GM13976 (cell line): ENCODE measurements at places on chromosomes 2 and 18.

DNA sequence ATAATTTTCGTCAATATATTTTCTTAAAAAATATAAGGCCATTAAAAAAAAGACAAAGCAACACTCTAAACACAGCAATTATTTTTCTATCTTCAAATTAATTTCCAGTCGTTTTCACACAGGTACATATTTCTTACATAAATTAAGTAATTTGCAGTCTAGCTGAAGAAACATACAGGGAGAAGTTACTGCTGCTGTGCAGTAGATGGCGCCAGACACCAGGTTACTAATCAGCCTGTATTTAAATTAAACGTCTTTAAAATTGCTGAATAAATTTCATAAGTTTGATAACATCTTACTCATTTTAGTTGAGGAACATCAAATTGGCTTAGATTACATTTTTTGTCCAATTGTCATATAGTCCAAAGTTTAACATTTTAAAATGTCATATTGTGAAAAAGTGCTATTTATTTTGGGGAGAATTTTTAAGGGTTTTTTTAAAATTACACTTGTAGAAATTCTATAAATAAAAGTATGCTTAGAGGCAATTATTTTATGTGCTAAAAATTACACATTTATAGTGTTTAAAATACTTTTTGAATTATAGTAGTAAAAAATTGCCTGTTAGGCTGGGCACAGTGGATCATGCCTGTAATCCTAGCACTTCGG, 88.4 kb downstream of the PMAIP1 start:
- peak; percentile 43 for DNase-seq

- peak; percentile 88 for DNase-seq
Observed at GRCh38 chr2:27049422-27050280, 1.8 kb upstream of the AGBL5 start.

DNA sequence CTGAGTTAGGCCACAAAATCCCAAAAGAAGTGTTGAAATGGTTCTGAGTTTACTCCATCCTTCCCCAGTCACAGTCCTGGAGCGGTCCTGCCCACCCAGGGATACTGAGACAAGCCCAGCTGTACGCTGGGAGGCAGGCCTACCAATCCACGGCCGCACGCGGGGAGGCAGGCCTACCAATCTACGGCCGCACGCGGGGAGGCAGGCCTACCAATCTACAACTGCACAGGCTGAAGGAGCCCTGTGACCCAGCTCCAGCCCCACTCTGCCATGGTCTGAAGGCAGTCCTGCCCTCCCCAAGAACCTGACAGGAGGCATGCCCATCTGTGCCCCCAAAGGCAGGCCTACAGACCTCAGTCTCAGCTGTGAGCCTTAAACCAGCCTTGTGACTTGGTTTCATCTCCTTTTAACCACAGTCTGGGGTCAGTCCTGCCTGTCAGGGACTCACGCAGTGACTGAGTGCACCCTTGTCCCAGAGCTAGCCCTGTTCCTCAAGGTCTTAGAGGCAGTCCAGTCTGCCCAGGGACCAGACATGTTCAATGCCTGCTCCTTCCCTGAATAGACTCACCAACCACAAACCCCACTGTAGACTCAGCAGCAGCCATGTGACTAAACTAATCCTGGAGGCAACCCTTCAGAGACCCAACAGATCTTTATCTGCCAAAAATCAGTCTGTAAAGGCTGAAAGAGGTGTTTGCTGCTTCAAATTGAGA, 36.8 kb downstream of the GPC1 start:
- peak; percentile 12 for DNase-seq

DNA sequence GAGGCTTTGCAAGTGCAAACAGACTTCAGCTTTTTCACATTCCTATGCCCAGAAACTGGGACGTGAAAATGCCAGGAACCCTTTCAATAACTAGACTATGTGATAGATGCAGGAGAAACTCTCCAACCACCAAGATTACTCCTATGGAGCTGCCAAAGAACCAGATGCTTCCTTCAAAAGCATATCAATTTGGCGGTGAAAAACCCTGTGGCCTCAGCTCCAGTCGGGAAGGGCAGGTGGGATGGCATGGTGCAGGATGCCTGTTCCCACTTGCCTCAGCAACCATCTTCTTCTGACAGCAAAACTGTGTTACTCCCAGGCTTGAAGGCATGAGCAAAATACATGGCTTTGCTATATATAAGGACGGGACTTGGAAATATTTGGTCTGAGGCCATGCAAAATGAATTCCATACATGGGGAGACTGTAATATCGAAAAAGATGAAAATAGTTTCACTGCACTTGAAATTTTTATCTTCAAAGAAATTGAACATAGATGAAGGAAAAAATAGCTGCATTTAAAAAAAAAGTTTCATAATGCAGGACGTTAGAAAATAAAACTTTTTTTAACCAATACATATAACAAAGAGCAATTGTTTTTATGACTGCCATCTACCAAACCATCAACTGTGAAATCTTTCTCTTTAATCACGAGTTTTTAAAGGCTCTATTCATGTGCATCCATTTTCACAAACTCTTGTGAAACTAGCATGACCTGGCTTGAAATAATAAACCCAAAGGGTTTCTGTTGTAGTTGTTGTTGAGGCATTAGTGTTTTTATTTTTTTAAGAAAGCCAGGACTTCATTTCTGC, 99.1 kb downstream of the AFF3 start:
- DNase-seq, result no peak

DNA sequence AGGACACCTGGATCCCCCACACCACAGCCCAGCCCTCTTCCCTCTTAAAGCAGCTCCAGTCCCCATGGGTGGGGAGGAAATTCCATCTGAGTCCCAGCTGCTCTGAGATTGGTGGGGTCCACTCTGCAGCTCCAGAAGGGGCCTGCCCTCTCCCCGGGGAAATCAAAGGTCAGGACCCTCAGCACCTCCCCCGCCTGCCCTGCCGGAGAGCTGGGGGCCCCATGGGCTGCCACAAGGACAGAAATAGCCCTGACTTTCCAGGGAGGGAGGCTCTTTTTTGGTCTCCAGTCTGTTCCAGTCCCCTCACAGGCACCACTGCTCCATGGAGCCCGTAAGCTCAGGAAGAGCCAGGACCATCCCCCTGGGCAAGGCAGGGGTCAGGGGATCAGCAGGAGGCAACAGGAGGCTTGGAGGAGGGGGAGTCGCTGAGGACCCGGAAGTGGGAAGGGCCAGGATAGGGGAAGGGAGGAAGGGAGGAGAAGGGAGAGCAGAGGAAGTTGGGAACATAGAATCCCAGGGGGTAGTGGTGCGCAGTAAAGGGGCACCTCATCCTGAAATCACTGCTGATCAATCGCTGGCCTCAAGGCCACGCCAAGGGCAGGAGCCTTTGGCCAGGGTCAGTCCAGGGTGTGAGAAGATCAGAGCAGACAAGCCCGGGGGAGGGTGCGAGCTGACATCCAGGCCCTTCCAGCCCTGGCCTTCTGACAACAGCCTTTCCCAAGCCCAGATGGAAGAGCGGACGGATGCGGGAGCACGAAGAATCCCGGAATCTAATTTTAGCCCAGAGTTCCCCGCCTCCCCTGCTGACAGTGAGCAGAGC, 7.6 kb downstream of the ADRA2B start:
- no peak for DNase-seq

DNA sequence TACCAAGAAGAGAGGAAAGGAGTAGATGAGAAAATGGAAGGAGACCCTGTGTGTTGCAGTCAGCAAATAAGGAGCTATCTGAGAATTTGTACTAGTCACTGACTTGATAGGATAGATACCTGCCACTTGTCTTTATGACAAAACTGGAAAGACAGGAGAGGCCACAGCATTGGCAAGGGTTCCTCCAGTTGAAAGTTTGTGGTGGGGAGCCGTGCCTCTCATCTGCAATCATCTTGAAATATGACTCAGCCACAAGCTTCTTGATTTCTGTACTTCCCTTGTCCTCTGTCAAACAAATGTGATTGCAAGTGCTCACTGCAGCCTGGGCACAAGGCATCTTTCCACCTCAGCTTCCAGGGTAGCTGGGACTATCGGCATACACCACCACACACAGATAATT, 99.1 kb downstream of the GREB1L start:
- no peak for DNase-seq

- no peak for DNase-seq
Observed at GRCh38 chr18:65257149-65257548, 493.7 kb upstream of the CDH7 start.

- no peak for DNase-seq
Observed at GRCh38 chr2:46780411-46780800, 135.2 kb downstream of the MCFD2 start.

DNA sequence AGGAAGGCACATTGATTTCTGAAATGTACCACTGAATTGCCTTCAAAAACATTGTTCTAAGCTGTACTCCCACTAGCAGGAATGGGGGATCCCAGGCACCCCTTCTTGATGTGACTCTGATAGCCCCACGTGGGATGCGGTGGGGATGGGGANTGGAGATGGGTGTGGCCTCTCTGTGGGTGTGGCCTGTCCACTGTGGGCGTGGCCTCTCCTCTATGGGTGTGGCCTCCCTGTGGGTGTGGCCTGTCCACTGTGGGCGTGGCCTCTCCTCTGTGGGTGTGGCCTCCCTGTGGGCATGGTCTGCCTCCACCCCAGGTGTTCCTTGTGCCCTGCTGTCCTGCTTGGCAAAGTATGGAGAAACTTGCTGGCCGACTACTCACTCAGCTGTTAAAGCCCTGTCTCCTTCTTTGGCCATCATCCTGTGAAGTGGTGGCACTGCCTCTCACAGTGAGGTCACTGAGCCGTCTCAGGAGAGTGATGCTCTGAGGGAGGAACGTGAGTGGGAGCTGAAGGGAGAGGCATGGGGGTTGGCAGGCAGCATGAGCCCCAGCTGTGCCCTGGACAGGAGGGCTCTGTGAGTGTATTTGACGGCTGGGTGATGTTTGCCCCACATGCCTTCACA, 6.7 kb upstream of the PARD6G start:
- DNase-seq, result no peak

GRCh38 chr2:168519534-168520308, 63.6 kb downstream of the CERS6 start:
- no peak for DNase-seq
